ENCODE measurements at places on chromosomes 3 and 15.

GRCh38 chr3:81302045-81302444 lies 459.4 kb downstream of the GBE1 start:
- DNase-seq = no peak

GRCh38 chr3:71724584-71725270 lies 475 bp downstream of the EIF4E3 start:
- no peak for DNase-seq

DNA sequence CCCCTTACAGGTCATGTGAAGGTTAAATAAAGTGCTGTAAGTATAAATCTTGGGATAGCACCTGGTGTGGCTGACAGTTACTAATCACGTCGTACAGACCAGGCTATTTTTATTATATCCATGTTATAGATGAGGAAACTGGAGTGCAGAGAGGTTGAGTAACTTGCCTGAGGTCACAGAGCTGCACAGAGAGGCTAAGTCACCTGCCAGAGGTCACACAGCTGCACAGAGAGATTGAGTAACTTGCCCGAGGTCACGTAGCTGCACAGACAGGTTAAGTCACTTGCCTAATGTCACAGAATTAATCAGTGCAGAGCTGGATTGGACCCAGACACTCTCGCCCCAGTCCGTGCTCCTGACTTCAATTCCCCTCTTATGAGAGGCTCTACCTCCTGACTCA lies 171.5 kb downstream of the NUP210 start:
- DNase-seq = no peak

DNA sequence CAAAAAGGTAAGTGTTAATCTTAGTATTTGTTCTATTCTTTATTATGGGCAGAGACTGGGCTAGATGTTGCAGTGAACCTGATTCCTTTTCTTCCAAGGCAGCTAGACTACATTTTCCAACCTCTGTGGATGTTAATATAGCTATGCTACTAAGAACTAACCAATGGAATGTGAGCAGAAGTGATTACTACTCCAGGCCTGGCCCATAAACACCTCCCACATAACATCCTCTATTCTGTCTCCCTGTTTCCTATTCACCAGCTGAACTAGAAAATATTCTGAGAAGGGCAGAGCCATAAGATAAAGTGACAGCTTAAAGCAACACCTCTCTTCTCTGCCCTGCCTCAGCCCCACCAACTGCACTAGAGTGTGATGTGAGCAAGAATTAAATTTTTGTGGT lies 29.4 kb downstream of the CD200R1L start:
- DNase-seq = no peak

- no peak for DNase-seq
Observed at GRCh38 chr15:58551084-58551763, 119.4 kb downstream of the LIPC start.

- DNase-seq = no peak
Observed at GRCh38 chr3:163547014-163547685, 1531.1 kb downstream of the SI start.

GRCh38 chr3:42440924-42441323 lies 30.5 kb upstream of the LYZL4 start:
- no peak for DNase-seq

DNA sequence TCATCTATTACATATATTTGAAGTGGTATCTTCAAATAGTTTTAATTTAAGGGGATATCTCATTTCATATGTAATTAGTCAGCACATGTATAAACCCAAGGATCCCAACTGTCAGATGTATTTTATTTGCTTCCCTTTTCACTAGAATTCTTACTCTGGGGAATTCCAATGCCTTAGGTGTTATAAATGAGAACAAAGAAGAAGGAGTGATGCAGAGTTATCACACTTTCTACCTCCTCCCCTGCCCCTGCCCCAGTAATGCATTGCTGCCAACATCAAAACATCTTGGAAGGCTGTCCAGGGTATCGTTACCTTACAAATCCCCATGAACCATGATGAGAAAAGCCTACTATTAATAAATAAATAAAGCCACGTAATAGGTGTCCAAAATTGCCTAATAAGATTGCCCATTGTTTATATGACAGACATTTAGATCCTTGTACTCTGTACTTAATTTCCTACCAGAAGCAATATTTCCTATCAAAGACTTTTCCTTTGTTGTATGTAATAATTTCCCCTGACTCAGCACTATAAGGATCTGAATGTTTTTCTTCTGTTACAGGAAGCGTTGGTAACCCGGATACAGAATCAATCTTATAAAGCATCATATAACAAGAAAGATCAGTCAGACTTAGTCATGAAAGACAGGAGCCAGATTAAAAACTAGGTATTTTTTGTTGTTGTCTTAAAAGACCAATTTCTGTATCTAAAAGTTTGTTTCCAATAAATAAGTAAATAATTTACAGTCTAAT lies 38.8 kb downstream of the CBLB start:
- no peak for DNase-seq
